ENCODE measurements at places on chromosomes 16 and 17.

DNA sequence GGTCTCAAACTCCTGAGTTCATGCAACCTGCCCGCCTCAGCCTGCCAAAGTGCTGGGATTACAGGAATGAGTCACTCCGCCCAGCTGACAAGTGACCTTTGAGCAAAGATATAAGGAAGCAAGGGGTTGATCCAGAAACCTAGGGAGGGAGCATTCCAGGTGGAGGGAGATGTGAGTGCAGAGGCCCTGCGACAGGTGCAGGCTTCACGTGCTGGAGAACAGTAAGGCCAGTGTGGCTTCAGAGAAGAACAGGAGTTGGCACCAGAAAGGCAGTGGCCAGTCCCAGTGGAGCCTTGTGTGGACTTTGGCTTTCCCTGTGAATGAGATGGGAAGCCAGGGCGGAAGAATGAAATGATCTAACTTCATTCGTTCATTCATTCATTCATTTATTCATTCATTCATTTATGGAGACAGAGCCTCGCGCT, 73.6 kb upstream of the HAS3 start:
- no peak for DNase-seq

- DNase-seq = no peak
Measured at GRCh38 chr16:58500430-58501241, 693 bp downstream of the NDRG4 start.

DNA sequence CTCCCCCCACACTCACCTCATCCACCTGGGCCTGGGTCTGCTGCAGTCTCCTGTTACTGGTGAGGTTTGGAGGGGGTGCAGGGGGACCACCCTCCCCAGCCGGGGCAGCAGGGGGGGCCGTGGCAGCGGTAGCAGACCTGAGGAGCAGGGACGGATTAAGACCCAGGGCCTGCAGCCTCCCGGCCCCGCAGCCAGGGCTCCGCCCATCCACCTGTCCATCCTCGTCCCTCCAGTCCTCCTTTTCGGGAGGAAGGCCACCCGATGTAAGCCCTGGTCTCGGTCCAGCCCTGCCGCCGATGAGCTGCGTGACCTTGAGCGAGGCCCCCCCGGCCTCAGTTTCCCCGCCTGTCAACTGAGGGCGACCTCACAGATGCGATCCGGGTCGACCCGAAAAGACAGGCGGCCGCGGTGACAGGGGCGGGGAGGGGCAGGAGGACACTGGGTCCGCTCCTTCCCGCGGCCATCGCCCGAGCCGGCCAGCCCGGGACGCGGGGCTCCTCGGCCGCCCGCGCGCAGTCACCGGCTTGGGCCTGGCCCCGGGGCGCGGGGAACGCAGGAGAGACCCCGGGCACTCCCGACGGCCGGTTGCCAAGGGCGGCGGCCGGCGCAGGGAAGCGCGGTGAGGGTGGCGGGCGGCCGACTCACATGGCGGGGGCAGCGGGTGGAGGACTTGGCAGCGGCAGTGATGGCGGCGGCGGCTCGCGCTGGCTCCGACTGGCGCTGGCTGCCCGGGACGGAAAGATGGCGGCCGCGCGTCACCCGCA, at the start of gene VAMP2:
VAMP2 (minus strand) TSS at position 716 of the 764 bp plus-strand sequence; CDS start at position 647, 69 bp downstream.
- DNase-seq = peak; percentile 50

DNA sequence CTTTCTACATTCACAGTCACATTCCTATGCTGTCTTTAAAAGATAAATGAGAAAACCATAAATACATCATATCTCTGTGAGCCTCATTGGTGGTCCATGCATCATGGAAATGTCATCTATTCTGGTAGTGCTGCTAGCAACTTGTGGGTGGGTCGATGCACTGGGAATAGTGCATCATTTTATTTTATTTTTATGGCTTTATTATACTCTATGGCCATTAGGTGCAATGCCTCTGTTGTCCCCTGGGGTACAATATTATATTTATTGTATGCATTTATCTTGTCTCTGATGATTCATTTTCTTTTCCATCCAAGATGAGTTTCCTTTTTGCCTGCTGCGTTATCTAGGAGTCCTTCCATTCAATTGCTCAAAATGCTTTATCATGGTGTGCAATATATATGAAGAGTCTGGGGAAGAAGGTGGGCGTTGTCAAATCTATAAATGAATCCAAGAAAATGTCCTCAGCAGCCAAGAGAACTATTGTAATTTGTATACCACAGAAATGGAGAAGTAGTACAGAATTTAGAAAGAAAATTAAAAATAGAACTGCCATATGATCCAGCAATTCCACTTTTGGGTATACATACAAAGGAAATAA, 324.0 kb downstream of the KCNJ2 start:
- DNase-seq = no peak

DNA sequence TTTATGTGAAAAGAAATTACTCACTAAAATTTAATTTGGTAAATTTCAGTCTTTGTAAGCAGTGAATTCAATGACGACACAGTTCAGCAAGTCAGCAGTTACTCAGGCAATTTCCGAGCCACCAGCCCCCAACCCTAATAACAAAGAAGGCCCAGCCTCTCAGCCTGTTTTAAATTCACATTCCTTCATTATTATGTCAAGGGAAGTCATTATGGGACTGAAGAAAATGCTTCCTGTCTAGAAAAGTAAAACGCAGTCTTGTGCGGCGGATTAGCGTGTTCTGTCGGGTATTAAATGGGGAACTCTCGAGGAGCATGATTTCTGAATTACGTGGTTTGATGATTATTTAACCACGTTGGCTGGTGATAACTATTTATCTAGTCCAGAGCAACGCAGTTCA, 177.6 kb downstream of the AIPL1 start:
- DNase-seq = no peak

- DNase-seq = no peak
Measured at GRCh38 chr16:73010150-73010676, 37.7 kb downstream of the ZFHX3 start.

DNA sequence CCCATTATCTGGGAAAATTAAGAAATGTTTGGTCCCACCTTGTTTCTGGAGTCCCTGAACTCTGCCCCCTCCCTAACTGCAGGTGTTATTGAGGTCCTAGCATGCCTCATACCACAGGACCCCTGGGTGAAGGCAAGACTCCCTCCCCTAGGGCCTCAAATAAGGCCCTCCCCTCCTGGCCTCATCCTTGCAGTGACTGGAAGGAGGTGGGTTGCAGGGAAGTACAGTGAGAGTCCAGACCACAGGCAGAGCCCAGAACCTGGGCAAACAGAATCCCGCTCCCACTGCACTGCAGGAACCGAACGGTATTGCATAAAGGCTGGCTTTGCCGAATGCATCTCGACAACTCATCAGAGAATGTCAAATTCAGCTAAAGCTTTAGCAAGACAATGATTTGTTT, 126.6 kb downstream of the ASIC2 start:
- no peak for DNase-seq

GRCh38 chr16:87065446-87066132, 251.6 kb downstream of the C16orf95 start:
- DNase-seq = no peak

- no peak for DNase-seq
Measured at GRCh38 chr16:80509872-80510271, 30.9 kb upstream of the DYNLRB2 start.

GRCh38 chr17:1627182-1627981, 1.3 kb downstream of the SLC43A2 start:
- DNase-seq = no peak

DNA sequence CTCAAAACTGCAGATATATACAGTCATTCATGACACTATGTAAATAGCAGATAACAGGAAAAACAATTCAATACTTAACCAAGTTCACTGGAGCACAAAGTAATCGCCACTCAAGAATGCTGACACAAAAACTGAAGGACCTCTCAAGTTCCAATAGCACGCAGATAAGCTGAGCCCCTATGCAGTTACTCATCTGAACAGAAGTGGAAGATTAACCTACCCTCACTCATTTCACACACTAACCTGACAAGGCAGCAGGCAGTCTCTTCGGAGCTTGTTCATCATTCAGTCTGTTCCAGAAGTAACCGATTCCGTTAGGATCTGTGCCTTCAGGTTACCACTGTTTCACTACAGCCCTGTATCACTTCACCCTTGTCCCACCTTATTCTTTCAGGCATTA, 6.0 kb downstream of the HELZ start:
- no peak for DNase-seq

GRCh38 chr17:80284631-80285030, 24.0 kb downstream of the RNF213 start:
- DNase-seq = no peak

- no peak for DNase-seq
Measured at GRCh38 chr17:59892251-59892923, 356 bp downstream of the TUBD1 start.

- DNase-seq = no peak
Measured at GRCh38 chr16:78254841-78255240, 155.4 kb downstream of the WWOX start.

DNA sequence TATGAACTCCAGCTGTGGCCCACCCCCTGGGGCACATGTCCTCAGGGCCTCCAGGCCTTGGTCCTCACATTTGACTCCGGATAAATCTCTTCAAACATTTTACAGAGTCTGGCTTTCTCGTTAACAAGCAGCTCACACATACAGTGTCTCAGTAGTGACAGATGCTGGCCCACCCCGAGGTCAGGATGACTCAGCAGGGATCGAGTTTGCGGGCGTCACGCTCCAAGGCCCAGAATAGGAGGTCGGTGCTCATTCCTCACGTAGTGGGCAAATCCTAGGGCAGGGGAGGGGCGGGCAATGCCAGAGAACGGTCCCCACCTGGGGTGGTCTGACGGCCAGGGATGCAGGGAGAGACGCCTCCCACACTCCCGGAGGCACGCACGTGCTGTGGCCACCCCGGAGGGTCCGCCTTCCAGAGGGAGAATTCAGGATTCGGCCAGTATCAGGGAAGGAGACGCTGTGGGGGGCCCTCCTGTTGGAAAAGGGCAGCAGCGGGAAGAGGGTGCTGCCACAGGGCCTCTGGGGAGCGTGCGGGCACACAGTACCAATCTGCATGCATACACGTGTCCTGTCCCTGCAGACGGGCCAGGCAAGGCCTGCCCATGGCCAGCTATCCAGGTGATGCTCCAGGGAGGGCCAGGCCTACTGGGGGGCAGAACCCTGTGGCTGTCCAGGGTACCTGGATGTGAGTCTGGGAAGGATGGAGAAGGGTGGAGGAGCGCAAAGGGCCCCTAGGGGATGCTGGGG, 8.6 kb downstream of the SLC7A5 start:
- no peak for DNase-seq

DNA sequence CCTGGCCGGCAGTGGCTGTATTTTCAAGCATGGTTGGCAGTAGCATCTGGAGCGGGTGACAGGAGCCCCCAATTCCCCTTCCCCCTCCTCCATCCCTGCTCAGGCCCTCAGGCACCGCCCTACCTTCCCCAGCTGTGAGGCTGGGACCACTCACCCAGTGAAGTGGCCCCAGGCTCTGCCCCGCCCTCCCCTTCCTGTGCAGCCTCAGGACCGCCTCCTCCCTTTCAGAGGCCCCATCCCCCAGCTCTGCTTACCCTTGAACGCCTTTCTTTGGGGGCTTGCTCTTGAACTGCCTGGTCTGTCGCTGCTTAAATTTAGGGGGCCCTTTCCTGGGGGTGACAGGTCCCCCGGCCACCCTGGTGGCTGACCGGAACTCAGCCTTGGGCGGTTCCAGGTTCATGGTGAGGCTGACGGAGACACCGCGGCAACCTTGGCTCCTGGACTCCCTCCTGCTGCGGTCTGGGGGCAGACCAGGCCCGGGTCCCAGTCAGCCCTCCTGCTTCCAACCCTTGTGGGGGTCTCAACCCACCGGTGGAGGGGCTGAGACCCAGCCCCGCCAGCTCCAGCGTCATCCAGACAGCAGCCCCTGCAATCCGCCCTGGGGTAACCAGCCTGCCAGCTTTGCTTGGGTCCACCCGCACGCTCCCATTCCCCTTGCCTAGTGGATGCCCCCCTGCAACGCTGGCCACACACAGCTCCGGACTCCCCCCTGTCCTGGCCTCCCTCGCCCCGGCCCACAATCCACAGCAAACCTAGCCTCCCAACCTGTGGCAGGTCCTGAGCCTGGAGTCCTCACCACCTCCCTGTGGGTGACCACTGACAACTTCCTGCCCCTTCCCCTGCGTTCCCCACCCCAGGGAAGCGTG, 3.2 kb downstream of the PDE6G start:
- DNase-seq = no peak

Measured in NCI-H187 (cell line).